Stimulated activated CD4-positive, alpha-beta T cell treated with anti-CD3 and anti-CD28 coated beads, Interleukin-1b, Interleukin-23, amount 100 ng/mL, for 1 hour (primary cell): ENCODE measurements at places on chromosomes 3 and 15.

- DNase-seq: no peak
These were observed 84.6 kb downstream of the MAGI1 start for GRCh38 chr3:65953881-65954733.

- DNase-seq: no peak
These were observed 35.0 kb upstream of the MGLL start for GRCh38 chr3:127857333-127857732.

DNA sequence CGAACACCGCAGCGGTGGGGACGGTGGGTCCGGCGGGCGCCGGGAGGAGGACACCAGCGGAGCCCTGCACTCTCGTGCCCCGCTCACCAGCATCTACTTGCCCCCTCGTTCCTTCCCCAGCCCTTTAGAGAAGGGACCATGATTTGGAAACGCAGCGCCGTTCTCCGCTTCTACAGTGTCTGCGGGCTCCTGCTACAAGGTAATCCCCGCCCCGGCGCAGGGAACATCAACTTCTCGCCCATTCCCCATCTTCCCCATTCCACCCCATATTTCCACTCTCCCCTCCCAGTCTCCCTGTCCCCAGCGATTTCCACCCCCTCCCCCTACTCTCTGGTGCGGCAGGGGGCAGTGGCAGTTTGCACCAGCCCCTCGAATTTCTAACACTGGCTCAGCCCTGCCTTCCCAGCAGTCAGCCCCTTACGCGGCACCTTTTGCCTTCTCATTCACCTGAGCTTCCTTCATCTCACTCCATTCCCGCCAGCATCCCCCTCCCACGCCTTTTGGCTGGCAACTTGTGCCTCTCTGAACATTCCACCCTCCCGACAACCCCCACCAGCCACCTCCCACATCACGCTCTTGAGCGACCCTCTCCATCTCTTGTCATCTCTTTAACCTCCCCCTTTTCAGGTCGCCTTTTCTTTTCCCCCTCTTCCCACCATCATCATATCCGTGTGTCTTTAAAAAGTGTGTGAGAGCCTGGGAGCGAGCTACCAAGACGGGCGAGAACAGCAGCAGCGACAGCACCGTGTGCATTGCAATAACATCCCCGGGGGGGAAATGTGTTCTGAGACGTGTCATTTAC is 882 bp downstream of the CADM2 start:
- DNase-seq: no peak

GRCh38 chr15:61639491-61639890 is 410.4 kb upstream of the RORA start:
- no peak for DNase-seq

DNA sequence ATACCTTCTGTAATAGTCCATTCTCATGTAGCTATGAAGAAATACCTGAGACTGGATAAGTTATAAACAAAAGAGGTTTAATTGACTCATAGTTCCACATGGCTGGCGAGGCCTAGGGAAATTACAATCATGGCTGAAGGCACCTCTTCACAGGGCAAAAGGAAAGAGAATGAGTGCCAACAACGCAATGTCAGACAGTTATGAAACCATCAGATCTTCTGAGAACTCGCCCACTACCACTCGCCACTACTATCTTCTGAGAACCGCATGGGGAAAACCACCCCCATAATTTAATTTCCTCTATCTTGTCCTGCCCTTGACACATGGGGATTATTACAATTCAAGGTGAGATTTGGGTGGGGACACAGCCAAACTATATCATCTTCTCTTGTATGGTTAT is 406.8 kb upstream of the CBLB start:
- DNase-seq: no peak

DNA sequence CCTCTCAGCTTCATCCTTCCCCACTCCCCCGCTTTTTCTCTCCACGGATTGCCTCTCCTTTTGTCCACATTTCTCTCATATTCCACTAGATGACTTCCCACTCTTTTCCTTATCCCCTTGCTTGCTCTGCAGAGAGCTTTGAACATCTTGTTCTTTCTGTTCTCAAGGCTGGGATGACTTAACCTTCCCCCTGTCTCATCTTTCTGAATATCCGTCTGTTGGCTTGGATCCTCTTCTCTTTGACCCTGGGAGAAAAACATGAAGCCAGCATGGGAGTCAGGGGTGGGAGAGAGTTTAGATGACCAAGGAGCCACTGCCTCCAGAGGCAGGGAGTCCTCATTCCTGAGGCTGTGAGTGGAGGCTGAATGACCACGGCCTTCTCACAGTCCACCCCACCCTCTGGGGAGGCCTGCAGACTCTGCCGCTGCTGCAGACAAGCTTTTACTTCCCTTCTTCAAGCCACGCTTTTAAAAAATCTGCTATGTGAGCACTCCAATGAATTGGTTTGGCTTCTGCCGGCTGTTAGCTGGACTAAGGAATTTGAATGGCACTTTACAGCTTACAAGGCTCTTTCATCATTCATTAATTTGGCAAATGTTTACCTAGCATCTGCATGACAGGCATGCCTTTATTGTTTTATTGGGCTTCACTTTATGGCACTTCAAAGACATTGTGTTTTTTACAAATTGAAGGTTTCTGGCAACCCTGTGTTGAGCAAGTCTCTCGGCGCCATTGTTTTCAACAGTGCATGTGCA is 111.6 kb upstream of the SLC6A6 start:
- DNase-seq: no peak

DNA sequence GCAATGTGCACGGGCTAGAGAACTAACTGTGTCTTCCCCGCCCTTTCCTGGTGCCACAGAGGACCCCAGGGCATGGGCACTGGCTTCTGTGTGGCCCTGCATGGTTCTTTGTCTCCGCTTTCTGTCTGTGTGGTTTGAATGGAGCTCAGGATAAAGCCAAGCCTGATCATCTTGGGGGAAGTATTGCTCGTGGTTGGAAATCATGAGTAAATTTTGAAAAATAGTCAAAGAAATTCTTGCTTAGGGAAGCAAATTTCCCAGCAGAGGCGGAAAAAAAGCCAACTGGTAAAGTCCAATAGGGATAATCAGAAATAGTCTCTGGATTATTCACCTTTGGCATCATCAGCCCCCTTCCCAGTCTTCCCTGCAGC is 55.4 kb downstream of the MAGEF1 start:
- no peak for DNase-seq

DNA sequence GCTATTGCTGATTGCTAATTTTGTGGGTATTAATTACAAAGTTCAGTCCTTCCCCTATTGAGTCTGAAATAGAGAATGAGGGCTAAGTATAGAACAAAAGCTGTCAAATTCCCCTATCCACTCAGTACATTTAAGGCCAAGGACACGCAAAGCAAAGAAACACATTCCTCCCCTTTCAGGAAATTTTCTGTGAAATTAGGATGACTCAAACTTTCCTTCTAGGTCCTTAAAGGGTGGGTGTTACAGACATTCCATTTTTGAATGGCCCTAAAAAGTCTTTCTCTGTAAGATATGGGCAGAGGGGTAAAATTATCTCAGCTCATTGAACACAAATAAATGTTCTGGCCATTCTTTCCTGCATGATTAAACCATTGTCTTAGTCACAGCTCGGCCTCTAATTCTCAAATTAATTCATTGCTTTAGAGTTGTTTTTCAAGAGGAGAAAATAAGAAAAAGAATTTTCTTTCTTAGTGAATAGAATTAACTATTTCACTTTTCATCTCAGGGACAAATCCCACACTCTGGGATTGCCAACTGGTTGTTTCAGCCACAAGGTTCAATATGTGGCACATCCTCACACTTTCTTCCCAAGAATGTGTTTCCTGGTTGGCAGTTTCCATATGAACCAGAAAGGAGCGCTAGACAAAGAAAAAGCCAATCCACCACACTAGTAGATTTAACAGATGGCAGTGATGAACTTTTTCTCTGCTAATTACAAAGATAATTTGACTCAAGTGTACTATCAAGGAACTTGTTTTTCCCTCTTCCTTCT is 424.1 kb downstream of the ZNF385D start:
- no peak for DNase-seq

GRCh38 chr3:140056047-140056446 is 121.1 kb downstream of the CLSTN2 start:
- no peak for DNase-seq

GRCh38 chr15:75531041-75531450 is 48.1 kb downstream of the PTPN9 start:
- no peak for DNase-seq

GRCh38 chr15:39453620-39454019 is 127.3 kb upstream of the THBS1 start:
- DNase-seq: no peak

- no peak for DNase-seq
These were observed 27.5 kb upstream of the EOMES start for GRCh38 chr3:27749643-27750042.

- DNase-seq: no peak
These were observed 379.6 kb downstream of the MECOM start for GRCh38 chr3:169283951-169284350.

GRCh38 chr15:96360581-96361308 is 30.2 kb downstream of the NR2F2 start:
- DNase-seq: no peak

- DNase-seq: no peak
These were observed 156.7 kb downstream of the EPHA3 start for GRCh38 chr3:89264037-89264560.

- DNase-seq: no peak
These were observed 1.1 kb upstream of the NLGN1 start for GRCh38 chr3:173396191-173397041.

DNA sequence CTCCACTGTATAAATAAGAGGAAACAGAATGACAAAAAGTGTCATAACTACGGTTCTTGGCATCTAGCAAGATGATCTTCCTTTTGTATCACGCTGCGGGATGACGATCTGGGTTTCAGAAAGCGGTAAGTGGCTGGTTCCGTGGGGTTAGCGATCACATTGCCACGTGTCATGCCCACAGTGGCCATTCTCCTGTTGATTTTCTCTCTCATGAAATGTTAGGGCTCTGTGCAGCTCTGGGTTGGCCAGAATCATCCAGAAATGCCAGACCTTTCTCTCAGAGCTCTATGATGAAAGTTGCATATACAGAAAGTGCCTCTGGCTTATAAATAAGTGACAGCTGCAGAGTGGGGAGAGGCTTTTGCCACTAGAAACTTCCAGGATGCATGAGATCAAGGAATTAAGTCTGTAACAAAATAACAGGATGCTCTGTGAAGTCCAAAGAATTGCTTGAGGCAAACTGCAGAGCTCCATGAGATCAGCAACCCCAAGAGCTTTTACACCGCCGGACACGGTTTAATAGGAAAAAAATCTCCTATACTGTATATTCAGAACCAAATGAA is 71.6 kb downstream of the ABTB1 start:
- DNase-seq: no peak

GRCh38 chr3:162437480-162437879 is 940.9 kb downstream of the OTOL1 start:
- no peak for DNase-seq

DNA sequence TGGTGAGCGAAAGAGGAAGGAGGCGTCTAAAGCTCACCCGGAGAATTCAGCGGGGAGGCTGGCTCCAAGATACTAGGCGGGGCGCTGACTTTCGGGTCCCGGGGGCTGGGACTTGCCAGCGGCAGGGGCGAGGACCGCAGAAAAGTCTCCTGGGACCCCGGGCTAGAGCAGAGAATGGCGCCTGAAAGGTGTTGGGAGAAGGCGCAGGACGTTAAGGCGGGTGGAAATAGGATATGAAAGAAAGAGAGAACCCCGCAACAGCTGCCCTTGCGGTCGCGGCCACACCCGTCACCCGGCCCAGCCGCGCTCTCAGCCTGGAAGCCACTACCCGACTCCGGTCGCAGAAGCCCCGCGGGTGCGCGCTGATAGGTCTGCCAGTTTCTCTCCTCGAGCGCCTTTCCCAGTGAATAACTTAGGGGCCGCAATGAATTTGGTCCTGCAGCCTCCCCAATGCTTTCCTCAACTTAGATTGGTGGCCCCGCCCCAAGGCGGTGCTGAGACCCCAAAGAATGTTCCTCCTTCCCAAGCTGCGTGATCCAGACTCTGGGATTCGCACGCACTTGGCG is 604 bp downstream of the LTK start:
- no peak for DNase-seq

- no peak for DNase-seq
These were observed 77.7 kb upstream of the RGMA start for GRCh38 chr15:93166675-93167074.
